MM.1S (cell line): ENCODE measurements at places on chromosomes 5 and 9.
A peak's percentile ranks its signal among the peaks of the same experiment; 100 is the strongest.

DNA sequence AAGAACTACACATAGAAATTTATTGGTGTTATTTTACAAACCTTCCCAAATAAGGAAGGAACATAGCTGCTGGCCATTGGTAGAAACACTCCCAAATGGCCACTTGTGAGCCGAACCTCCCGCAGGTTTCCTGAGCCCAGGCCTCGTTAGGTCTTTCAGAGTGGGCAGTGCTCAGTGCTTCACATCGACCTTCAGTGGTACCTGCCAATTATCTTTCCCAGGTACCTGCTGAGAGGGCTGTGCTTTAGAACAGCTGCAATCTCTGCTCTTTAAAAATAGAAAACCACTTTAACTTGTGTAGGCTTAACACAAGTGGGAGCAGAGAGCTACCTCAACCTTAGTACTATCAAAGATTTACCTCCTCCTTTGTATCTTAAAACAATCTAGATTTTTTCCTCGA lies 334.1 kb downstream of the RFX3 start:
- DNase-seq, result no peak

DNA sequence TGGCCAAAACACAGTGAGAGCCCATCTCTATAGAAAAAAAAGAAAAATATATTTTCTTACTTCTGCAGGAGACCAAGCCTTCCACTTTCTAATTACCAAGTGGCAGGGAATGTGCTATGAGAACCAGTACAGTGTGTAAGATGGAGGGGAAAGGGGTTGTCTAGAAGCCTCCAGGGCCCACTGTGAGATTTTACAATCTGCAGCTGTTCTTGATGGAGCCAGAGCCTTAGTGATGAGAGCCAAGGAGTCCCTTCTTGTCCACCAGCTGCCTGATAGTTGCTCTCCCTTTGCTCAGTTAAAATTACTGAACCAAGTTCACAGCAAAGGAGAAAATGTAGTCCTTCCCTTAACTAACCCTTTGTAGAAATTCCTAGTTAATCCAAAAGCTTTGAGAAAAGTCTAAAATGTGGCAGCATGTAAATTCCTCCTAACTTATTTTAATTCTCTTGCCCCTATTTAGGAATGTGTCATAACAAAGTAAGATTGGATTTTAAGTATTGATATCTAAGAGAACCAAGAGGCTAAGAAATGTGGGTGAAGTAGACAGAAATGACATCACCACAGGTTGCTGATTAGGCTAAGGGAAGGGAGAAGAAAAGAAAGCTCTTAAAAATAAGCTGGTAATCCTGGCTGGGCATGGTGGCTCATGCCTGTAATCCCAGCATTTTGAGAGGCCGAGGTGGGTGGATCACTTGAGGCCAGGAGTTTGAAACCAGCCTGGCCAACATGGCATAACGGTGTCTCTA lies 19.3 kb downstream of the SRP19 start:
- no peak for DNase-seq

DNA sequence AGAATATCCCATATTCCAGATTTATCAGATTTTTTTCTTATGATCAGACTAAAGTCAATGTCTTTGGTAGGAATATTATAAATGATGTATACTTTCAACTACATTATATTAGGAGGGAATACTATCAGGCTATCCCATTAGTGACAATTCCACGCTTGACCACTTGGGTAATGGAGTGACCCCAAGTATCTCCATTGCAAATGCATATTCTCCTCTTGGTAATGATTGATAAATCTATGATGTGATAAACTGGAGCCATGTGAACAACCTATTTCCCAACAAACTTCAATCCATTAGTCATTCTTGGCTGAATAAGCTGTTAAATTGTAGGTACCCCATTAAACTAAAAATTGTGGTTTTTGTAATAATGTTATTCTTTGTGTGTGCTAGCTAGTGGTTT lies 12.2 kb upstream of the MPDZ start:
- DNase-seq, result no peak

DNA sequence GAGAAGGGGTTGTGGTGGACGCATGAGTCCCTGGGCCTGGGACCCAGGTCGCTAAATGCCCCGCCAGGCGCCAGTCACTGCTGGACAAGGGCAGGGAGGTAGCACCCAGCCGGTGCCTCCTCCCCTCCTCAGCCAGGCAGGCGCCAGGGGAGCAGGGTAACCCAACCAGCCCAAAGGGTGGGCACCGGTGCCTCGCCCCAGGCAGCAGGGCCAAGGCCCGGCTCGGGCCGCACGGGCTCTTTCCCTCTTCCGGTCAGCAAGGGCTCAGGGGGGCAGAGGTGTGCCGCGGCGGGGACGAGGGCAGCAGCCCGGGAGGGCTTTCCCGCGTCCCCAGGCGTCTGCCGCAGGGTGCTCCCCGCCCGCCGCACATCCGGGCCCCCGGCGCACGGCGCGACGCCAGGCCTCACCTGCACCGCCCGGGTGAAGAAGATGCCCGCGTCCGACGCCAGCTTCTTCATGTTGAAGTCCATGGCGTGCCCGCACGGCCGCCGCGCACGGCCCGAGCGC lies 393 bp downstream of the SH3GLB2 start:
- DNase-seq, result peak; percentile 70

GRCh38 chr9:81848472-81848871 lies 79.8 kb upstream of the SPATA31D4 start:
- no peak for DNase-seq

GRCh38 chr5:178931846-178932760 lies 8.9 kb upstream of the ZNF454 start:
- DNase-seq, result no peak

- DNase-seq, result no peak
These were observed 452.1 kb downstream of the EFNA5 start for GRCh38 chr5:107218457-107219193.

DNA sequence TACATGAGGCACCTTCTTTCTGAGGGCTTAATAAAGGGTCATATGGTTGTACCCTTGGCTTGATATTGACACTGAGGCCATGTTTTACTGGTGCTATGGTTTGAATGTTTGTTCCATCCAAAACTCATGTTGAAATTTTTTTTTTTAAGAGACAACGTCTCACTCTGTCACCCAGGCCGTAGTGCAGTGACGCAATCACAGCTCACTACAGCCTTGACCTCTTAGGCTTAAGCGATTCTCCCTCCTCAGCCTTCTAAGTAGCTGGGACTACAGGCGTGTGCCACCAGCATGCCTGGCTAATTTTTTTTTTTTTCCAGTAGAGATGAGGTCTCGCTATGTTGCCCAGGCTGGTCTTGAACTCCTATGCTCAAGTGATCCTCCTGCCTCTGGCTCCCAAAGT lies 20.9 kb downstream of the FAM151B start:
- no peak for DNase-seq

- no peak for DNase-seq
These were observed 102.9 kb downstream of the BOD1 start for GRCh38 chr5:173513521-173513991.

DNA sequence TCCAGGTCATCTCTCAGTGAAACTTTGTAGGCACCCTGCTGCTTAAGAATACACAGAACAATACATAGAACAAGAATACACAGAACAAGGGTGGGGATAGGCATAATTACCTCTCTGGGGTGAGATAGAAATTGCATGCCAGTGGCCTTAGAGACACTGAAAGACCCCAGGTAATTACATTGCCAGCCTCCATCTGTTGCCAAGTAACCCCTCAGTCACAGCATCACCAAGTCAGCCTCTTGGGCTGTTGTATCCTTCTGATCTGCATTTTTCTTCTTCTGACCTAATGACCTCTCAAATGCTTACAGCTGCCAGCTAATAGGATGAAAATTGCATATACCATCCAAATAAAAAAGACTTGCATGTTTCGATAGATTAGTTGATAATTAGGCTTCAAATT lies 167.7 kb downstream of the GRIA1 start:
- no peak for DNase-seq

DNA sequence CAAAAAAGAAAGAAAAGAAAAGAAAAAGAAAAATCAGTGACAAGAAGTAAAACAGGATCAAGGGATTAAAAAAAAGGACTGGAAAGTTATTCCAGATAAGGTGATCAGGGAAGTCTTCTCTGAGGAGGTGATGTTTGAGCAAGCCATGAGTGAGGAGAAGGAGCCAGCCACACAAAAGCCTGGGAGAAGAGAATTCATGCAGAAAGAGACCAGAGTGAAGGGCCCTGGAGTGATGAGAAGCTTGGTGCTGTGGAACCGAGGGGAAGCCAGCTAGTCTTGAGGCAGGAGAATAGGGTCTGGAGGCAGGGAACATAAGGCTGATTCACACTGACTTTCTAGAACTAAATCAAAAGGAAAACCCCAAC lies 4.0 kb upstream of the EXOSC2 start:
- no peak for DNase-seq

DNA sequence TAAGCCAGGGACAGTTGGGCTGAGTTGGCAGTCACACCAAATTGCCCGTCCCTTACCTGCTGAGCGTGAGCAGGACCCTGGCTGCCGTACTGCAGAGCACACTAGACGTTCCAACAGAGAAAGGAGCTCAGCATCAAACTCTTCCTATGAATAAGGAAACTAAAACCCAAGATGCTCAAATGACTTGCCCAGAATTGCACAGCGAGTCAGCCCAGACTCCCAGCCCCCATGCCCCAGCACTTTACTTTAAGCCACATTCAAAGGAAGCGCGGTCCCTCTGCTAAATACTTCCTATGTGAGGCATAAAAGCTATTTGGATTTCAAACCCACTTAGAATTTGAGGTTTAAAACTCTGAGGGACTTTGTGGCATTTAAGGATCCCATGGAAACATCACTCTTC lies 23.9 kb downstream of the PAX5 start:
- DNase-seq, result no peak

GRCh38 chr9:136910197-136910900 lies 24.0 kb downstream of the TRAF2 start:
- no peak for DNase-seq

DNA sequence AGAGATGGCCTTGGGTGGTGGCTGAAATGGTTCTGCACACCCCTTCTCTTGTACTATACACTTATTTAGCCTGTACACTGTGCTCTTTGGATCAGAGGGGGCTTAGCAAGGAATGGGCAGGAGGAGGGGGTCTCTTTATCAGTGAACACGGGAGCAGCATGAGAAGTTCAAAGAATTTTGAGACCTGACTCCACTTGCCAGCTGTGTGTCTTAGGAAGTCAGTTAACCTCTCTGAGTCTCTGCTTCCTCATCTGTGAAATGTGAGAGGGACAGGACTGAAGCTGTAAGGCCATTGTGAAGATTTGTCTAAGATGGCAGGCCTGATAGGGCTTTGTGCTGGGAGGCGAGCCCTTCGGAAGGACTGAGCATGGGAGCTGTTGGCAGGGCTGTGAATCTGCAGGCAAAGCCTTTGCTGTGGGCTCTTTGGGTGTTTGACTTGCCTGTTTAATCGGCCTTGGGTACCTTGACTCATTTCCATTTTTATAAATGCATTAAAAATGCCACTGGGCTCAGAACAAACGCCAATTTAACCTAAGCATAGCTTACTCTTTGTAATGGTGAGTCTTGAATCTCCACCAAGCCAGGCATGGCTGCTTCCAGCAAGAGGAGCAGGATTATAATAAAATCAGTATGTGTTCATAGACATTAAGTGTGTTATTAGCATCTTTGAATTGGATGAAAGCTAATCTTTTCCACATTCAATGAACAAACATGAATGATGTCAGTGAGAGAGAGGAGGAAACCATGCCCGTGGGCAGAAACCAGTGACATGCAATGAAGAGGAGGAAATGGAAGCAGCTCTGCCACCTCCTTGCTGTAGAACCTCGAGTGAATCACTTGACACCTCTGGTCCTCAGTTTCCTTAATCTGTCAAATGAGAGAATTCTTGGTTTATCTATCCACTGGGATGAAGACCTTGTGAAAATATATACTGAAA lies 89.4 kb downstream of the MACROH2A1 start:
- DNase-seq, result no peak

- no peak for DNase-seq
These were observed 3.1 kb downstream of the GFRA3 start for GRCh38 chr5:138271281-138271680.

- no peak for DNase-seq
These were observed 499.7 kb downstream of the SLCO4C1 start for GRCh38 chr5:101796427-101796826.

- no peak for DNase-seq
These were observed 185.8 kb downstream of the CARTPT start for GRCh38 chr5:71904852-71905251.

GRCh38 chr5:65061250-65061973 lies 292.7 kb downstream of the CWC27 start:
- no peak for DNase-seq
